ENCODE measurements at places on chromosomes 16 and 17. TPM values are rescaled to one million over a fixed set of nuclear protein-coding genes. Genes with fewer than 3 reads are reported as not detected.

- no peak overlapping the region for H3K4me3 ChIP-seq
- no peak overlapping the region for H3K27ac ChIP-seq
- no peaks in the 10 kb centered on the region for H3K4me1 ChIP-seq
- no peak for DNase-seq
- H3K27me3 ChIP-seq: no peaks in the 10 kb centered on the region
- H3K36me3 ChIP-seq: no peaks in the 10 kb centered on the region
These were observed 119.7 kb downstream of the RAB11FIP4 start for GRCh38 chr17:31511195-31511578.

MYOCD gene
- 117 TPM for total RNA-seq

DNA sequence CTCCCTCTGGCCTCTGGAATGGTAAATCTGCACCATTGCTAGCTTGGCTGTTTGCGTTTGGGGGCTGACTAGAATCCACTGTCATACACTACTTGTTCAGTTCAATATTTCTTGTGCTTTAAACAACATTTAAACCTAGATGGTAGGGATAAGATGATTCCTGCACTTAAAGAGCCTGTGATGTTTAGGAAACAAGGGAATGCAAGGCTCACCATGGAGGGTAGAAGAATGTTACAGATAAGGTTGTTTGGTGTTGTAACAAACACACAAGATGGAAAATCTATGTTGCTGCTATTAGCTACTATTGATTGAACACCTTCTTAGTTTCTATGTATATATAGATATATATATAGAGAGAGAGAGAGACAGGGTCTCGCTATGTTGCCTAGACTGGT is 31.4 kb downstream of the YPEL2 start:
- H3K4me3 ChIP-seq: no peak overlapping the region
- H3K27me3 ChIP-seq: no peaks in the 10 kb centered on the region
- H3K27ac ChIP-seq: peak overlapping the region; percentile 48
- peaks cover 94% of the 10 kb centered on the region for H3K4me1 ChIP-seq

FLII gene
- total RNA-seq: 222 TPM

- H3K4me3 ChIP-seq: no peak overlapping the region
- no peak overlapping the region for H3K27ac ChIP-seq
- no peaks in the 10 kb centered on the region for H3K27me3 ChIP-seq
- no peaks in the 10 kb centered on the region for H3K36me3 ChIP-seq
- DNase-seq: peak; percentile 19
These were observed 31.5 kb downstream of the ZFHX3 start for GRCh38 chr16:73016488-73016830.

SAMD14 gene
- total RNA-seq: 0.16 TPM

- H3K27me3 ChIP-seq: no peaks in the 10 kb centered on the region
- H3K4me1 ChIP-seq: no peaks in the 10 kb centered on the region
- H3K27ac ChIP-seq: no peak overlapping the region
- peaks cover 14% of the 10 kb centered on the region for H3K36me3 ChIP-seq
- DNase-seq: no peak
These were observed 71.7 kb upstream of the CLEC18B start for GRCh38 chr16:74492976-74493375.

NPIPA5 gene
- total RNA-seq: 24.3 TPM

DNA sequence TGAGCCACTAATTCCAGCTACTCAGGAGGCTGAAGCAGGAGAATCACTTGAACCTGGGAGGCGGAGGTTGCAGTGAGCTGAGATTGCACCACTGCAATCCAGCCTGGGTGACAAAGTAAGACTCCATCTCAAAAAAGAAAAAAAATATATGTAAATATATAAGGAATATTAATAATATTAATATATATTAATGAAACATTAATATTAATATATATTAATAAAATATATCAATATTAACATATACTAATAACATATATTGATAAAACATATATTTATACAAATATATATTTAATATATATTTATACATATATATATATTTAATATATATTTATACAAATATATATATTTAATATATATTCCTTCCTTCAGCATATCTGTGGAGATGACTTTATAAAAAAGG is 338.0 kb downstream of the NPIPA8 start:
- H3K36me3 ChIP-seq: no peaks in the 10 kb centered on the region
- no peaks in the 10 kb centered on the region for H3K27me3 ChIP-seq
- no peaks in the 10 kb centered on the region for H3K4me1 ChIP-seq
- no peak for DNase-seq
- H3K4me3 ChIP-seq: no peak overlapping the region

STXBP4 gene
- total RNA-seq: 25.2 TPM

DNA sequence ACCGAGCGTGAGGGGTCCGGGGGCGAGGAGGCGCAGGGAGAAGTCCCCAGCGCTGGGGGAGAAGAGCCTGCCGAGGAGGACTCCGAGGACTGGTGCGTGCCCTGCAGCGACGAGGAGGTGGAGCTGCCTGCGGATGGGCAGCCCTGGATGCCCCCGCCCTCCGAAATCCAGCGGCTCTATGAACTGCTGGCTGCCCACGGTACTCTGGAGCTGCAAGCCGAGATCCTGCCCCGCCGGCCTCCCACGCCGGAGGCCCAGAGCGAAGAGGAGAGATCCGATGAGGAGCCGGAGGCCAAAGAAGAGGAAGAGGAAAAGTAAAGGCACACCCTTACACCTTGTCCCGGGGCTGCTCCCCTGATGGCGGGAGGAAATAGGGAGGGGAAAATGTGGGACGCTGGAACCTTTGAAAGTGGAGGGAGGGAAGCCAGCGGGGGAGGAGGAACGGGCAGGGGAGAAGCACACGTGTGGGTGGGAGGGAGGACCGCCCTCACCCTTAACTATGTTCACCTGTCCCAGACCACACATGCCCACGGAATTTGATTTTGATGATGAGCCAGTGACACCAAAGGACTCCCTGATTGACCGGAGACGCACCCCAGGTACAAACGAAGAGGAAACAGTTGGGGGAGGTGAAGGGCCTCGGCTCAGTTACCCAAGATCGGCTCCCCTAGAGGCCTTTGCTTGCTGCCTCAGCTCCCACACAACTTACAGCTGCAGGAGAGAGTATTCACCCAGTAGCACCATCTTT is 916 bp downstream of the PAGR1 start:
- DNase-seq: peak; percentile 88
- H3K27me3 ChIP-seq: no peaks in the 10 kb centered on the region
- peaks cover 82% of the 10 kb centered on the region for H3K4me1 ChIP-seq
- peak overlapping the region; percentile 68 for H3K4me3 ChIP-seq
- H3K36me3 ChIP-seq: no peaks in the 10 kb centered on the region
- peak overlapping the region; percentile 94 for H3K27ac ChIP-seq

CMTM2 gene
- not detected for total RNA-seq

GRCh38 chr17:27285516-27285915 is 8.4 kb upstream of the WSB1 start:
- H3K27ac ChIP-seq: no peak overlapping the region
- no peaks in the 10 kb centered on the region for H3K36me3 ChIP-seq
- no peak overlapping the region for H3K4me3 ChIP-seq
- no peaks in the 10 kb centered on the region for H3K4me1 ChIP-seq
- H3K27me3 ChIP-seq: no peaks in the 10 kb centered on the region
- no peak for DNase-seq

TMEM231 gene
- 8.8 TPM for total RNA-seq

GRCh38 chr16:1439058-1439698 is 5.2 kb downstream of the CCDC154 start:
- H3K4me1 ChIP-seq: no peaks in the 10 kb centered on the region
- H3K27ac ChIP-seq: no peak overlapping the region
- H3K4me3 ChIP-seq: no peak overlapping the region
- H3K36me3 ChIP-seq: no peaks in the 10 kb centered on the region

- DNase-seq: peak; percentile 82
- no peaks in the 10 kb centered on the region for H3K4me1 ChIP-seq
These were observed 71.5 kb downstream of the GAS7 start for GRCh38 chr17:10126616-10127501.

DNA sequence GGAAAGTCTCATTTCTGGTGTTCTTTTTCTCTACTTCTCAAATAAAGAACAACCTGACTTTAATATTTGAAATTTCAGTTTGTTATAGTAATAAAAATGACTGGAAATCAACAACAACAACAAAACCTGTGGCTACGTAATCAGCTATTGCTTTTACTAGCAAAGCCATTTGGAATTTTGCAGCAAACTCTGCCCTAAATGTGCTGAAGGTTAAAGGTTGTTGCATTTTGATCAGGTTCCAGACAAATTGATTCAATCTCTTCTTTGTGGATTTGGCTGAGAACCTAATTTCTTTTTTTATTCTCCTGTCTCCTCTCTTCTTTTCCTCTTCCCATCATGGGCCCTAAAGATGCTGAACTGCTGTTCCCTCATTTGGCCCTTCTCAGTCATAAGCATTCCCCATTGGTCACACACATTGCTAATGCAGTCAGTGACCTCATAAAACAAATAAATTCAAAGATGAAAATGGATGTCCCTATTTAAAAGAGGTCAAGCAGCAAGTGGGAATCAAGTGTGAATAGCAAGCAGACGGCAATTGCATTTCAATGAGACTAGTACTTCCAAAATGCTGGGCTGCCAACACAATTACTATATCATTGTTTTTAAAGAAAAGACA is 795.1 kb upstream of the CDH8 start:
- H3K27me3 ChIP-seq: no peaks in the 10 kb centered on the region
- no peak overlapping the region for H3K27ac ChIP-seq
- H3K36me3 ChIP-seq: no peaks in the 10 kb centered on the region
- no peak for DNase-seq

DNA sequence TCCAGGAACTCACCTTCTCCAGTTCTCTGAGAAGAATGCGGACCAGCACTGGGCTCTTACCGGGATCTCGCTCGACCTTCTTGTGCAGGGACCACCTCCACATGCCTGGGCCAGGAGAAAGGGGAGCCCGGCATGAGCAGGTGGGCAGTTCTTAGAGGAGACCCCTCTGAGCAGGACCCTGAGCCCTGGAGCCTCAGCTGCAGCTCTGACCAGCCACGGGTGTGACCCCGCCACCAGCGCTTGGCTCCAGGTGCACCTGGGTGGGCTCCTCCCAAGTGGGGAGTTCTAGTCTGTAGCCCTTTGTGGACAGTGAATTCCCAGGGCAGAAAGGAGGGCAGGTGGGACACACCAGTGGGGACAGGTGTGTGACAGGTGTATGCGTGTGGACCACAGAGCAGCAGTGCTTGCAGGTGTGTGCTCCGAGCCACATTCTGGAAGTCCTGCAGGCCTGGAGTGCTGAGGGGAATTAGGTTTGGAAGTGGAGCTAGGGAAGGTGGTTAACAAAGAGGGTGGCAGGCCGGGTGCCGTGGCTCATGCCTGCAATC is 28.9 kb downstream of the PIK3R6 start:
- no peaks in the 10 kb centered on the region for H3K27me3 ChIP-seq
- no peaks in the 10 kb centered on the region for H3K4me1 ChIP-seq
- peak; percentile 35 for DNase-seq

DNA sequence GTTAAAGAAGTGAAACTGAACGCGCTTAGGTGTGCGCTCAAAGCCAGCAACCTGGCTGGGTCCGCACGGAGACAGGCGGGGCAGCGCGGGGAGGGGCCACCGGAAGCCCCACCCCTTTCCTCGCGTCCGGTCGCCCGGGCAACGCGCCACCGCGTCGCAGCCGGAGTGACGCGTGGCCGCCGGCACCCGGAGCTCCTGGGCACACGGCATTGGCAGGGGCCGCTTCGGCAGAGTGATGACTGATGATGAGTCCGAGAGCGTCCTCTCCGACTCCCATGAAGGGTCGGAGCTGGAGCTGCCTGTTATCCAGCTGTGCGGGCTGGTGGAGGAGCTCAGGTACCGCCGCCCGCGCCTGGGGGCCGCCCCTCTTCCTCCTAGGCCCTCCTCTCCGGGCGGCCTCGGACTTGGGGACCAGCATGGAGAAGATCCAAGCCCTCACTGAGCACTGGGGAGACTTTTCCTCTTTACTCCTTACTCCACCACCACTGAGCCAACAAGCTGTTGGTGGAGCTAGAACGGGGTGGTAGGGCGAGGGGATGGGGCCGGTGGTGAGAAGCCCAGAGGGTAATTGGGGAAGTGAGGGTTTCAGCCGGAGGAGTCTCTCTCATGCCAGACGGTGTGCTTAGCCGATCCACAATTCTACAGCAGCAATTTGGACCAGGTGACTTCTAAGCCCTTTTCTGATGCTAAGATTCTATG is 44.9 kb downstream of the PRSS54 start:
- H3K4me3 ChIP-seq: peak overlapping the region; percentile 46
- peak; percentile 82 for DNase-seq
- H3K27ac ChIP-seq: peak overlapping the region; percentile 59
- no peaks in the 10 kb centered on the region for H3K27me3 ChIP-seq
- peaks cover 9% of the 10 kb centered on the region for H3K4me1 ChIP-seq

SLC38A8 gene
- total RNA-seq: not detected

DNA sequence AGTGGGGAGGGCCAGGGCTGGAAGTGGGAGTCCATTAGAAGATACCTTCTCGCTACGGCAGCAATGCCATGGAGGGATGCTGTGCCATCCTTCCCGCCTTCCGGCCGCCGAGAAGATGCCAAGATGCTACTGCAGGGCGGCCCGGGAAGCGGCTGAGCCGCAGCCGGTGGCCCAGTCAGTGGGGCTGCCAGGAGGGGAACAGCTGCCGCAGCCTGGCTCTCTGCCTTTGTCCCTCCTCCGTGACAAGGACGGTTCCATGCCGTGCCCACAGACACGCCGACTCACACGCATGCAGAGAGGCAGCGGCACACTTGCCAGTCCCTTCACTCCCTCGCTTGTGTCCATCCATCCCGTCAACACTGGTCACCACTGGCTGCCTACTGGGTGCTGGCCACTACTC is 20.2 kb upstream of the NCBP3 start:
- H3K27me3 ChIP-seq: no peaks in the 10 kb centered on the region
- no peak overlapping the region for H3K27ac ChIP-seq
- no peak overlapping the region for H3K4me3 ChIP-seq
- H3K36me3 ChIP-seq: peaks cover 4% of the 10 kb centered on the region
- H3K4me1 ChIP-seq: no peaks in the 10 kb centered on the region

SULT1A4 gene
- 7.5 TPM for total RNA-seq

GRCh38 chr16:78244131-78244895 is 144.9 kb downstream of the WWOX start:
- no peak overlapping the region for H3K4me3 ChIP-seq
- H3K27ac ChIP-seq: no peak overlapping the region
- no peaks in the 10 kb centered on the region for H3K27me3 ChIP-seq
- H3K4me1 ChIP-seq: no peaks in the 10 kb centered on the region
- no peaks in the 10 kb centered on the region for H3K36me3 ChIP-seq

DNA sequence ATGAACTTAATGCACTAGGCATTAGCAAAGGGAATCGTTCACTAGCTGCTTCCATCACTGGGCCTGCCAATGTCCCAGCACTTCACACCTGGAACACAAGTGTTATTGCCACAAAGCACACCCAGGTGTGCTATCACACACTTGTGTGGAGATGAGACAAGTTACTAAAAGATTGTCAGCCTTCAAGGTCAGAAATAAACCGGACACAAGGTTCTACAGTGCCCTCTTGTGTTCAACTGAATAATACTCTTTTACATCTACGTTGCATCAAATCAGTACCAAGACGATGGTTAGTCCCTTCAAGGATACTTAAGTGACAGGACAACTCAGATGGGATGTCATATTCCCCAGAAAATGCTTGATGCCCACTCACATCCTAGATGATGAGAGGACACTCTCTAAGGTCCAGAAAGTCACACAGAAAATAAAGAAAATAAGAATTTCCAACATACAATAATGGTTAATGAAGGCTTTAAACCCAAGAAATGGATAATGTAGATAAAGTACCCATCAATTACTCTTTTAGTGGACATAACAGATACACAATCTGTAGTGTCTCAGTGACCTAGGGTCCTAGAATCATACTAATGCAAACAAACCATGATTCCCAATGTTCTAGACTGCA is 16.4 kb upstream of the GLG1 start:
- H3K27ac ChIP-seq: no peak overlapping the region
- H3K4me3 ChIP-seq: no peak overlapping the region
- DNase-seq: no peak
- H3K27me3 ChIP-seq: no peaks in the 10 kb centered on the region
- H3K36me3 ChIP-seq: peaks cover 62% of the 10 kb centered on the region

GRCh38 chr16:48029768-48030167 is 126.0 kb downstream of the ABCC12 start:
- DNase-seq: no peak
- H3K27me3 ChIP-seq: no peaks in the 10 kb centered on the region
- no peak overlapping the region for H3K27ac ChIP-seq

C17orf67 gene
- total RNA-seq: 2.8 TPM

Measured in sigmoid colon (tissue), 7 donors.